ENCODE measurements at places on chromosomes 2 and 18.

GRCh38 chr2:75495862-75496261 is 64.9 kb downstream of the EVA1A start:
- H3K27ac ChIP-seq: no peak overlapping the region
- DNase-seq: no peak
- 0 out of 2 replicates have a peak, but pooled peaks cover 1% of the 10 kb centered on the region for H3K27me3 ChIP-seq

GRCh38 chr18:59274533-59274928 is 1.3 kb upstream of the RAX start:
- DNase-seq: no peak
- H3K27me3 ChIP-seq: peaks cover 30% of the 10 kb centered on the region
- no peaks in the 10 kb centered on the region for H3K36me3 ChIP-seq
- no peak overlapping the region for H3K4me3 ChIP-seq

DNA sequence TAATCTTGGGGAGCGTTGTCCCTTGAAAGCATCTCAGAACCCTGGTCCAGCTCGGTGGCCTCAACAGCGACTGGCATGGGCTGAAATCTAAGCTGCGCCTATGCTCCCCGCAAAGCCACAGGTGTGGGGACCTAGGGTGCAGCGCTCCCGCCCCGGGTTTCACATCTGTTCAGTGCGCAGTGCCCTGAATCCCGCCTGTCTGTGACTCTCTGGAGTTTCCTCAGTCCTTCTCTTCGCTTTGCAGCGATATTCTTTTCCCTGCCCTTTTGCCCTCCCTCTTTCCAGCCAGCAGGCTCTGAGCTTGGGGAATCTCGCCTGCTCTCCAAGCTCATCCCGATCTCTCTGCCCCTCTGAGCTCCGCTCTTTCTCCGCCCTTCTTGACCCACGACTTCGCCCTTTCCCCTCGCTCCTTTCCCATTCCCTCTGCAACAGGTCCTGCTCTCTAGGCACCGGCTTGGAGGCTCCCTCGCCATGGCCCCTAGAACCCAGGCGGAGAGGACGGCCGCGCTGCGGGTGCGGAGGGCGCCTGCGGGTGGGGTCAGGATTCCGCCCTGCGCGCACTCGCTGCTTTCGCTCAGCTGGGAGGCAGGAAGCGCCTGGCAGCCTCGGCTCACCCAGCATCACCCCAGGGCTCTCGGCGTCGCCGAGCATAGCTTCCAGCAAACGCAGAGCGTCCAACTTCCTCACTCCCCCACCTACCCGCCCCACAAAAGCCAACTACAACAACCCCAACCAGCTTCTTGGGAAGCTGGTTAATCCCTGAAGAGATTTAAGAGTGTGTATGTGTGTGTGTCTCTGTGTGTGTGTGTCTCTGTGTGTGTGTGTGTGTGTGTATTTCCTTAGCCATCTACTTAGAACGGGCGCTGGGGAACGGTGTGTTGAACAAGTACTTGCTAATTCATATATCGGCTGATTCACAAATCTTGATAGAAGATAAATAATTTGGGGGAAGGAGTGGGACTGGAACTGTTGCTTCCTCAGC is 1.1 kb downstream of the GRP start:
- no peaks in the 10 kb centered on the region for H3K4me1 ChIP-seq
- H3K36me3 ChIP-seq: no peaks in the 10 kb centered on the region
- H3K4me3 ChIP-seq: no peak overlapping the region
- peaks cover 67% of the 10 kb centered on the region for H3K27me3 ChIP-seq
- H3K27ac ChIP-seq: no peak overlapping the region

- no peak overlapping the region for H3K27ac ChIP-seq
- no peaks in the 10 kb centered on the region for H3K27me3 ChIP-seq
- H3K4me1 ChIP-seq: no peaks in the 10 kb centered on the region
- H3K4me3 ChIP-seq: no peak overlapping the region
- no peak for DNase-seq
These were observed 138.1 kb downstream of the DTNA start for GRCh38 chr18:34848156-34848555.

DNA sequence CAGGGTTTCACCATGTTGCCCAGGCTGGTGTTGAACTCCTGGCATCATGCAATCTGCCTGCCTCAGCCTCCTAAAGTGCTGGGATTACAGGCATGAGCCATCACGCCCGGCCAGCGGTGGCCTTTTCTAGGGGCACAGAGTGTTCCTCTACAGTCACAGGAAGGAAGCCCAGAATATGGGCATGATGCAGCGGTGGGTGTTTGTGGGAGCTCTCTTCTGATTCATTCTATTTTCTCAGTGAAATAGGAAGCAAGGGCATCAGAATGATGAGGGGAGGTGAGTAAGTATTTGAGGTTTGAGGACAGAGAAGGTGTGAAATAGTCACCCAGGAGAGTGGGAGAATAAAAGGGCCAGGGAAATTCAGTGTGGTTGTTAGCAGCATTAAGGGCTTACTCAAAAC is 70.3 kb upstream of the PSME4 start:
- peaks cover 13% of the 10 kb centered on the region for H3K4me1 ChIP-seq
- DNase-seq: no peak
- no peak overlapping the region for H3K27ac ChIP-seq
- H3K27me3 ChIP-seq: no peaks in the 10 kb centered on the region
- H3K36me3 ChIP-seq: no peaks in the 10 kb centered on the region
- H3K4me3 ChIP-seq: no peak overlapping the region

Measured in HCT116 (cell line).